ENCODE measurements at places on chromosomes 2 and 18. TPM values are rescaled to one million over a fixed set of nuclear protein-coding genes. Genes with fewer than 3 reads are reported as not detected.

RMND5A gene
- polyA plus RNA-seq = 36.6 TPM

CROCC2 gene
- polyA plus RNA-seq = 0.22 TPM

TMSB10 gene
- 1,153 TPM for polyA plus RNA-seq

LONRF2 gene
- 1.2 TPM for polyA plus RNA-seq

CRYGC gene
- polyA plus RNA-seq = not detected

SNTG2 gene
- polyA plus RNA-seq = not detected

ACTG2 gene
- 5.3 TPM for polyA plus RNA-seq

SETBP1 gene
- 19.5 TPM for polyA plus RNA-seq

- no peak for DNase-seq
Measured at GRCh38 chr2:213022987-213023386, 128.4 kb downstream of the IKZF2 start.

DNA sequence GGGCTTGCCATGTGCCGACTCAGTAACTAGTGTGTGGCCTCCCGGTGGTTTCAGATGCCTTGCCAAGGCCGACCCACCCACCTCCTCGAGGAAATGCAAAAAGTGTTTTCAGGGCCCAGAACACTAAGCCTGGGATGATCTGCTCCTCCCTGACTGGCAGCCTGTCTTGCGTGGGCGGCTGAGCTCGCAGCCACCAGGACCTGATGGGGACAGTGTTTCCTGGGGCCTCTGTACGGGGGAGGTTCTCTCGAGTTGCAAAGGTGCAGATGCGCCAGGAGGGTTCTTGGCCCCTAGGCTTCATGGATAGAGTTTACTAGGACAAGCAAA lies 85.2 kb downstream of the GLI2 start:
- DNase-seq = peak; percentile 59

- DNase-seq = no peak
Measured at GRCh38 chr18:9943311-9943710, 29.5 kb downstream of the VAPA start.

GRCh38 chr2:36074008-36074407 lies 281.6 kb upstream of the CRIM1 start:
- DNase-seq = no peak

- DNase-seq = no peak
Measured at GRCh38 chr2:234261736-234262135, 211.2 kb downstream of the SPP2 start.

DNA sequence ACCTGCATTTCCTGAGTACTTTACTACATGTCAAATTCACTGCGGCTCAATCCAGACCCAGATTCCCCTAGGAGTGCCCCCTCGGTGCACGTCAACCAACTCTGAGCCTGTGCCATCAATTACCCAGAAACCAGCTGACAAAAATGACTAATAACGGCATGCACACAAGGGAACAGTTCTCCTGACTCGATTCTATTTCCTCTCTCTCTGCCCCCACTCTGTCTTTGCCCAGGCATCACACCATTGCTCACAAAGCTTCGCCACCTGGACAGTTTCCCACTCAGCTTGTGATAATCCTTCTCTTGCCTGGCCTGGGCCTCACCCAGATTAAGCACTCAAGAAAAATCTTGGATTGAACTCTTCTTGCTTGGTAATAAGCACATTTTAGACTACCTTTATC lies 115.3 kb upstream of the NDUFV2 start:
- no peak for DNase-seq

GRCh38 chr2:23901966-23902846 lies 24.7 kb downstream of the ATAD2B start:
- no peak for DNase-seq

DNA sequence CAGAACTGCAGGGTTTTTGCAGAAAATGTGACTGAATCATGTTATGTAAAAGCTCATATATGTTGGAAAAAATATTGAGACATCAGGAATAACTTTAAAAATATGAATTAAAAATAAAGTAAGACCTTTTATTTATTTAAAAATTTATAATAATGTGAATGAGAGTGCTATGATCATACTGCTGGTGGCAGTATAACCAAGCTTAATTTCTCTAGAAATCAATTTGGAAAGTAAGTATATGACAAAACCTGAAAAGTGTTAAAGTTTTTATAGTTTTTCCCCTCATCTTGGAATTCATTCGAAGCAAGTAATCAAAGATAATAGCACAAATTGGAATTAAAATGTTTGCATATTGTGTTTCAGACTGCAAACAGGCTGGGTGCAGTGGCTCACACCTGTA lies 7.5 kb downstream of the SLC39A10 start:
- DNase-seq = no peak

- DNase-seq = no peak
Measured at GRCh38 chr2:233831011-233831721, 23.2 kb downstream of the HJURP start.

DNA sequence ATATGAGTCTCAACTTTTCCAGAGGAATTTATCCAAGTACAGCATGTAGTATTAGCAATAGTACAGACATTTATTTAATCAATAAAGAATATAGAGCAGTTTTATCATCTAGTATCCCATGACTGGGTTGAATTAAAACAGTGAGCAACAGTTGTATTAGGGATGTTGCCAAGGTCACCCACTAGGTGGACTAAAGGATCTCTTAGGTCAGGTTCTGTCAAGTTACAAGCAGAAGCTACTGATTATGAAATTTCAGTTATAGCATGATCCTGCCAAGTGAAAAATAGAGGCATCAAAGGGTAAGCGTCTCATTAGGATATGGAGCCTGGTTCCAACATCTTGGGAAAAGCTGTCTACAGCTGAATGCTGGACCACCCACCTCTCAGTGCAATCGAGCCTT lies 52.1 kb upstream of the LAPTM4A start:
- DNase-seq = no peak

- no peak for DNase-seq
Measured at GRCh38 chr2:136207030-136207623, 89.2 kb upstream of the CXCR4 start.

DNA sequence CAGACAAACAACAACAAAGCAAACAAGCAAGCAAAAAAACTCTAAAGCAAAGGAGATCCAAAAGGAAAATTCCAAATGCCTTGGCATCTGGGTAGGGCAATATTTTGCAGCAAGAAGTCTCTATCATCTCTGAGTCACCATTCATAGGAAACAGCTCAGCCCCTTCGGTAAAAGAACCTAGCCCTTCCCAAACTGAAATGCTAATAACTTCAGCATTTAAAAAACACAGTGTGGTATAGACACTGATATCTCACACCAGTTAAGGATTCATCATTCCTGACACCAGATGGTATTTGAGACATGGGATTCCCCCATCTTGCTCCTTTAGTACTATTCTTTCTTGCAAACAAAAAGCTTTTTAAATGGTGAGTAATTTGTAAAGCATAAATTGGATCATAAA lies 491.8 kb downstream of the TXNL1 start:
- DNase-seq = no peak

GRCh38 chr2:101179982-101180381 lies 28.8 kb upstream of the TBC1D8 start:
- DNase-seq = no peak

DNA sequence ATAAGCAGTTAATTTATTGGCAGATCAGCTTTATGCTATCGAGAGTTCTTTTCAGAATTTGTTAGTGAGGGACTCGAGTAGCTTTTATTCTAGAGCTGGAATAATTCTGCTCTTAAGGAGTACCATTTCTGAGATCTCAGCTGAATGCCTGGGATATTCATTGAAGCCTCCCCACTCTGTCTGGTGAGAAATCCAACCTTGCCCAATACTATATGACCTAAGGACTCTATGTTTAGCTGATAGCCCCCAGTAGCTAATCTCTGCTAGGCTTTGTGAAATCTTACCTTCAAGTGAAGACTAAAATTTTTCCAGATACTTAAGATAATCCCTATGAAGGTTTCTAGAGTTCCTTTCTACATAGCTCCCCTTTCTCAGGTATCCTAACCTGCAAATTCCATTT lies 261.4 kb downstream of the SETBP1 start:
- no peak for DNase-seq

DNA sequence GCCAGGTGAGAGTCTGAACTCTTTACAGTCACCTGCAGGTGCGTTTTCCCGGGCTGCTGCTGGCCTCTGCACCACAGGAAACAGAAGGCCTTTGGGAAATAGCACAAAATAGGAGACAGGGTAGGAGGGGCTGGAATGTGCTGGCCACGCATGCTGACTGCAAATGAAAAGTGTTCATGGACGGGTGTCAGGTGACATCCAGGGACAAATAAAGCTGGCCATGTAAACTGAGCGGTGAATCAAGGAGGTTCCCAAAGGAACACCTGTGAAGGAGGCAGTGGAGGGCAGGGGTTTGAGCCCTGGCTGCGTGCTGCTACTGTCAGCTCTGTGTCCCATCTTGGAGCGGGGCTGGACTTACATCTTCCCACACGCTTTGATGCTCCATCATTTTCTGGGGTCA lies 42.4 kb upstream of the GBX2 start:
- no peak for DNase-seq

GRCh38 chr18:47595831-47596501 lies 334.5 kb downstream of the SMAD2 start:
- DNase-seq = no peak

GRCh38 chr2:69563021-69563420 lies 80.5 kb downstream of the AAK1 start:
- no peak for DNase-seq

- no peak for DNase-seq
Measured at GRCh38 chr18:69330385-69331005, 70.2 kb upstream of the DOK6 start.

DNA sequence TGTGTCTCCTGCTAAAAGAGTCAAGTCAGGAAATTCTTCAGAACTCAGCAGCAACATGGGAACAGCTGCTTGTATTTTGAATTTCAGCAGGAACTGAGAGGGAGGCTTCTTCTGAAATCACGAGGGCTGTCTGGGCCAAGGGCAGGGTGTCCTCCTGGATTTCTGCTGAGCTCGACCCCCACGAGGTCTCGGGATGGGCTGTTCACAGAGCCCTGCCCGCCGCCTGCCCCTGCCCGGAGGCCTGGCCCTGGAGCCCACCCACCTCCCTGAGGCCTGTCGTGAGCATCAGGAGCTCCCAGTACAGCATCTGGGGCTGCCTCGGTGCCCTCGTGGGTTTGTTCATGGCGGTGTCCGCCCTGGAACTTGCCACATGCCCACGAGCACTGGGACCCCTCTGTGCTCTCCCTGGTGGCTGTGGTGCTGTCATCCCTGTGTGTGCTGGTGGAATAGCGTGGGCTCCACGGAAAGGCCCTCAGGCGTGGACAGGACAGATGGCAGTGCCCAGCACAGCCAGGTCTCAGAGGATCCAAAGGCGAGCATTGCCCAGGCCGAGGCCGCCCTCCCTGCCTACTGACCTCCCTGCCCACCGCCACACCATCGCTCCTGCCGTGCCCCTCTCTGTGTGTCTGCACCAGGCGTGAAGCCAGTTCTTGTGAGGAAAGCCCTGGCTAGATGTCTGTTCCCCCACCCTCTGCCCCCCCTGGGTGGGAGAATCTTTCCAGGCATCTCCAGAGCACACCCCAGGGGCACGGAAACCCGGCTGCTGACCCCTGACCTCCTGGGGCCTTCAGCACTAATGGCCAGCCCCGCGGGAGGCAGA lies 25.9 kb downstream of the RAMP1 start:
- no peak for DNase-seq

DNA sequence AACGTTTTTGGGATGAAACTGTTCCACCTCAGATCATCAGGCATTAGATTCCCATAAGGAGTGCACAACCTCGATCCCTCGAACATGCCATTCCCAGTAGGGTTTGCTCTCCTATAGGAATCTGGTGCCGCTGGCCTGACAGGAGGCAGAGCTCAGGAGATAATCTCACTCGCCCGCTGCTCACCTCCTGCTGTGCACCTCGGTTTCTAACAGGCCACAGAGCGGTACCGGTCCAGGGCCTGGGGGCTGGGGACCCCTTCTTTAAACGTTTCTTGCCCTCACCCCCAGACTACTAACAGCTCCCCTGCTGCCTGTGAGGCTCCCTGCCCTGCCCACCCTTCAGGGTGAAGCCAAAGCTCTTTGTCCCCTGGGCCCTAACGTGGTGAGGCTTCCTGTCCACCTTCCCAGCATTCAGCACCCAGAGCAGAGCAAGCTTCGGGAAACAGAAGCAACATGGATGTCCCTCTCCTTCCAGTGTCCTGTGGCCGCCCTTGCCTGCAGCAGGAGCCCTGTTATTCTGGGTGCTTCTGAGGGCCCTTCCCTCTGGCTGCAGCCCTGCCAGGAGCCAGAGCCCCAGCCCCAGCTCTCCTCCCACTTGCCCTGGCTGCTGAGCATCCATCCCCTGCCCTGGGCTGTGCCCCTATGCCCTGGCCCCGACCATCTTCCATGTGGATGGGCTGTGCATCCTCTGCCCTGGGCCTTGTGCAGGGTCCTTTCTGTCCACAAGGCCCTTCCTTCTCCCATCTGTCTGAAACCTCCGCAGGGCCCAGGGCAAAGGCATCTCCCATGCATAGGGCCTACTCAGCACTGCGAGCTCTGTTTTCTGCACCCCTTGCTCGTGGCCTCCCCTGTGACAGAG lies 140.1 kb downstream of the MBP start:
- no peak for DNase-seq

DNA sequence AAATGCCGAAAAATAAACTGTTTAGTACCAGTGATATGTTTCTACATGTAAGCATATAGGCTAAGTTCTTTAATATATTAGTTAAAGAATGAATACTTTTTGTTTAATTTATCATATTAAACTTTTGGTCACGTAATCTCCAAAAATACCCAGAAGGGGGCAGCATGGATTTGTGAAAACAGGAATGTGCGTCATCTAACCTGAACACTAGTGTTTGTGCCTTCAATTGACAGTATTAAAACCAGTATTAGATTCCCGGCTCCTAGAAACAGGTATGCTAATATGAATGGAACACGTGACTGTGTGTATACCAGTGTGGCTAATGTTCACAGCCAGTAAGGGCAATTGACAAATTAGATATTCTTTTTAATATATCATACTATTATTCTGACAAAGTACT lies 51.8 kb downstream of the WDR7 start:
- DNase-seq = no peak

DNA sequence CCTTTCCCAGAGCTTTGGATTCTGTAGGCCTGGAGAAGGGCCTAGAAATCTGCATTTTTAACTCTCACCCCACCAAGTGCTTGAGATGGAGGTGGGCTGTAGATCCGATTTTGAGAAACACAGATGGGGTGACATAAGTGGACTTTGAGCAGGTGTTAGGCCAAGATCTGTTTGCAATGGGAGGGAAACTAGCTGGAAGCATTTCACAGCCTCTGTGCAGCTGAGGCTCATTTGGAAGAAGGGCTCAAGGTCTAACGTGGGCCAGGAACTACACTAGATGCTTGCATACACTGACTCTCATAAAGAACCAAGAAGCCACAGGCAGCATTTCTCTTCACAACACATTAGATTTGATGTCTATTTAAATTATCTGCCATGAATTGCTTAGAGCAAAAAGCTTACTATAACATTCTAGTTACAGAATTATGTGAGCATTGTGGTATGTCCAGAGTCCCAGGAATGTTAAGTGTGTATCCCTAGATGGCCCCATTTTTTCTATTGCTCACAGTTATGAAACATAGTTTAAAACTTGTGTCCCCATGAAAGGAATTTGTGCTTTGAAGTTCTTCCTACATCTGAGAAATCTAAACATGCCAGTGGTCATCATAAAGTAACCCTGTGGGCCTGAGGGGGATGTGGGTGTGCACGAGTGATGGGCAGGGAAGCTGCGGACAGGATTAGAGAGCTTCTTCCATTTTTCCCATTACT lies 77.2 kb downstream of the CD28 start:
- DNase-seq = no peak
